ENCODE measurements at places on chromosomes 6 and 20.

- no peak for DNase-seq
Observed at GRCh38 chr6:109834595-109835437, 143.3 kb upstream of the GPR6 start.

GRCh38 chr6:579339-579738, 77.6 kb downstream of the HUS1B start:
- peak; percentile 48 for DNase-seq

DNA sequence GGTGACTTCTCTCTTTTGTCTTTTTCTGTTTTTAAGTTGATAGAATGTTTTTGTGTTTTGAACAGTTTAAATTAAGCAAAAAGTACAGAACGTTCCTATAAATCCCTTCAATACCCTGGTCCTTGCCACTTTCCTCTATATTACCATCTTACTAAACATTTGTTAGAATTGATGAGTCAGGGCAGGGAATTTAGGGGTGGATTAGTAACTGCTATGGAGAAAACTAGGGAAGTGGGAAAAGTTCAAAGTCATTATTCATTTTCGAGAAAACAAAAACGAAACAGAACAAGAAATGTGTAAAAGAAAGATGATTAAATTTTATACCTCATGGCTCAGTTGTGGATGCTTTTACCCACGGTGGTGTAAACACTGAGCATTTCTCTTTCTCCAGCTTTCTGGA, 240.4 kb upstream of the SULF2 start:
- no peak for DNase-seq

GRCh38 chr20:8662433-8662954, 406.4 kb upstream of the PLCB4 start:
- no peak for DNase-seq

DNA sequence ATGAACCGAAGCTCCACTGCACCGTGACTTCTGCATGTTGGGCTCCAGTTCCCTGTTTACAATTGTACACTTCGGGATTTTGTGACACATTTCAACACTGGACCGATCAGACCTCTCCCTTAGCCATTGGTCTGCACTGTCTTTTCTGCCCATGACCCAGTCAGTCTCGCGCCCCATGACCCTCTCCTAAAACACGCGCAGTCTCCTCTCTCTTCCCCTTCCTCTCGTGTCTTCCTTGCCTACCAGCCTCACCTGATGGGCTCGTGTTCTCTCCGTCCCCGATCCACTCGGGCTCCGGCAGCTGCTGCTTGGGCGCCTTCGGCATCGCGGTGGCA, 535 bp upstream of the ABCF1 start:
- no peak for DNase-seq

DNA sequence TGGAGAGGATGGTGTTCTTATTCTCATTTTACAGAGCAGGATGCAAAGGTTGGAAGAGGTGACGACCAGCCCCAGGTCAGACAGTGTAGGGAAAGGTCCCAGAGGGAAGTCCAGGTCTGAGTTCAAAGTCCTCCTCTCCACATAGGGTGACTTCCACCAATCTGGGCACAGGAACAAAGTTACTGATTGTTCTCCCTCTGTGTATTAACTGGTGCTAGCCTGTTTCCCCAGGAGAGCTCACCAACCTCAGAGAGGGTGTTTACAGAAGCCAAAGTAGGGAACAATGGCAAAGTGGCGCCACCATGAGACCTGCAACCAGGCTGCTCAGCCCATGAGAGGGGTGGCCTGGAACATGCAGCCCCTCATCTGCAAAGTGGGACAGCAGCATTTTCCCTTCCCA, 16.8 kb upstream of the SIRPB1 start:
- DNase-seq, result no peak

DNA sequence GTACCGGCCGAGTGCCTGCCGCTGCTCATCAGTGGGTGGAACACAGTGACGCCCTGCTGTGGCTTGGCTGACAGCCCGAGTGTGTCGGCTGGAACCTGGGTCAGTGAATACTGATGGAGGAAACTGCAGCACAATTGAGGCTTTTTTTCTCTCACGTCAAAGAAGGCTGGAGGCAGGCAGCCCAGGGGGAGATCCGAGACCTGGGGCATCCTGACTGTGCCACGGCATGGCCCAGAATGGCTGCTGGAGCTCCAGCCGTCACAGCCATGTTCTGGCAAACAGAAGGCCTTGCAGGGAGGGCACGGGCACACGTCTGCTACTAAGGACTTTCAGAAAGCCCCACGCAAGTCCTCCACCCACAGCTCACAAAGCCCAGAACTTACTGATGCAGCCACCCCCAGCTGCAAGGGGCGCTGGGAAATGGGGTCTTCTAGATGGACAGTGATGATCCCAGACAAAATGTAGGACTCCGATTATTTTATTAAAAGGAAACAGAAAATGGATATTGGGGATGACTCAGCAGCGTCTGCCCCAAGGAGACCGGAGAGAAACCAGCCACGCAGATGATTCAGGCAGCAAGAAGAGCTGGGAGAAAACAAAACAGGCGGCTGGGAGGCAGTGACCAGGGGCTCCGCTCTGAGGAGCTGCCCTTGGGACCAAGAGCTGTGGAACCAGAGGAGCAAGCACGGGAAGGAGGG, 140.0 kb downstream of the TAF4 start:
- DNase-seq, result no peak

DNA sequence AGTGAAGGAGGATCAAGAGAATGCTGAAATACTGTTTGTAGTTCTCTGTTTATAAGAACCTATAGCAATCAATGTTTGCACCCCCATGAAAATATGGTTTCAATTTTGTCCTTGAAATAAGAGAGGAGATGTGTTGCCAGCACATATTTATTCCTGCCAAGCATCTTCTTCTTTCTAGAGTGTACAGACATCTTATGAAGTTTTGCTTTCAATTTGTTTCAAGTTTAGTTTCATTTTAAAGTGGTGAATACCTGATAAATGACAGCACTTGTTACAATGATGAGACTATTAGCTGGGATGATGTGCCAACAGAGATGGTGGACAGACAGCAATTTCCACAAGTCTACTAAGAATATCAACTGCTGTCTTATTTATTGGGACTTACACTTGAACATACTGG, 39.2 kb upstream of the CENPW start:
- DNase-seq, result peak; percentile 61

DNA sequence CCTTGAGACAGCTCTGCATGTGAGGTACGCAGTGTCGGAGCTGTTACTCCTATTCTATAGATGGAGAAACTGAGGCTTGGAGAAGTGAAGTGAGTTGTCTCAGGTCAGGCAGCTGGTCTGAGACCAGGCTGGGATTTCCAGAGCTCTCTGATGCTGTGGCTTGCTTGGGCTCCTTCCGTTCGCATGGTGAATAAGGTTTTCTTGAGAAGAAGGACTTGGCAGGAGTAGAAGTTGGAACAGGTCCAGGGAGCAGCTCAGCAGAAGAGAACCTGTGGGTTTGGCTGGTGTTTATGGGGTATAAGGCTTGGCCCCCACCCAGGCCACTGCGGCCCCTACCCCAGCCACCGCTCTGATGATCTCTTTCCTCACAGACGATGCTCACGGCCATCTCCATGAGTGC, 7.4 kb downstream of the SLC12A5 start:
- no peak for DNase-seq

GRCh38 chr20:22366631-22367030, 217.7 kb downstream of the FOXA2 start:
- no peak for DNase-seq

DNA sequence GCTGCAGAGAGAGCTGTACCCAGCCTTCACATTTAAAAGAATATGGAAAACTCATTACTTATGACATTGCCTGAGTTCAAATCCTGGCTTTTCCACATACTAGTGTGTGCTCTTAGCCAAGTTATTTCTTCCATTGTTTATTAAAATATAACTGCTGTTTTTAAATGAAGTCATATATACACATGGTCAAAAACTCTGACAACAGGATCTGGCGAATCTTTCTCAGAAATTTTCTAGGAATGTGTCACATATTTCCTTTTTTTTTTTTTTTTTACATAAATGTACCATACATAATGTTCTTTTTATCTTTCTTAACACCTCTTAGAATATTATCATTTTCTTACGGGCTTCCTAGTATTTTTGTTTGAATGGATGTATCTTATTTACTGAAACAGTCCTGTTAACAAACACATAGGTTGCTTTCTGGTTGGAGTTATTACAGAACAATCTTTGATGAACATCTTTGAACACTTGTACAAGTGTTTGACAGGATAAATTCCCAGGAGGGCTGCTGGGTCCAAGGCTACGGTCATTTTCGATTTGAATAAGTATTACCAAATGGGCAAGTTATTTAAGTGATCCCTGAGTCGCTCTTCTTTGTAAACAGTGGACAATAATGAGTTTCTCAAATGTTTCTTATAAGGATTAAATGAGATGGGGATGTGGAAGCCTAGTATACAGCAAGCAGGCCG, 1.6 kb upstream of the SNX9 start:
- DNase-seq, result no peak

DNA sequence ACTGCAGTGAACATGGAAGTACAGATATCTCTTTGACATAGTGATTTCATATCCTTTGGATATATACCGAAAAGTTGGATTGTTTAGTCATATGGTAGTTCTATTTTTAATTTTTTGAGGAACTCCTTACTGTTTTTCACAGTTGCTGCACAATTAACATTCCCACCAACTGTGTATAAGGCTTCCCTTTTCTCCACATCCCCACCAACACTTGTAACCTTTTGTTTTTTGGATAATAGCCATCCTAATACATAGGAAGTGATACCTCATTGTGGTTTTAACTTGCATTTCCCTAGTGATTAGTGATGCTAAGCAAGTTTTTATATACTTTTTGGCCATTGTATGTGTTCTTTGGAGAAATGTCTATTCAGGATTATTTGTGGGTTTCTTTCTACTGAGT, 45.1 kb upstream of the TENT5A start:
- DNase-seq, result no peak

- DNase-seq, result peak; percentile 74
Observed at GRCh38 chr20:50558483-50558925, 48.3 kb downstream of the PTPN1 start.

GRCh38 chr6:155351273-155352129, 37.2 kb upstream of the TFB1M start:
- no peak for DNase-seq

DNA sequence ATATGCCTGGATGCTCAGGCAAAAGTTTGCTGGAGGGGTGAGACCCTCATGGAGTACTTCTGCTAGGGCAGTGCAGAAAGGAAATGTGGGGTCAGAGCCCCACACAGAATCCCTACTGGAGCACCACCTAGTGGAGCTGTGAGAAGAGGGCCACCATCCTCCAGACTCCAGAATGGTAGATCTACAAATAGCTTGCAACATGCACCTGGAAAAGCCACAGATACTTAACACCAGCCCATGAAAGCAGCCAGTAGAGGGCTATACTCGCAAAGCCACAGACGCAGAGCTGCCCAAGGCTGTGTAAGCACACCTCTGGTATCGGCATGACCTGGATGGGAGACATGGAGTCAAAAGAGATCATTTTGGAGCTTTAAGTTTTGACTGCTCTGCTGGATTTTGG, 60.7 kb upstream of the GJE1 start:
- DNase-seq, result no peak

- no peak for DNase-seq
Observed at GRCh38 chr6:55669028-55669427, 90.0 kb upstream of the HMGCLL1 start.

DNA sequence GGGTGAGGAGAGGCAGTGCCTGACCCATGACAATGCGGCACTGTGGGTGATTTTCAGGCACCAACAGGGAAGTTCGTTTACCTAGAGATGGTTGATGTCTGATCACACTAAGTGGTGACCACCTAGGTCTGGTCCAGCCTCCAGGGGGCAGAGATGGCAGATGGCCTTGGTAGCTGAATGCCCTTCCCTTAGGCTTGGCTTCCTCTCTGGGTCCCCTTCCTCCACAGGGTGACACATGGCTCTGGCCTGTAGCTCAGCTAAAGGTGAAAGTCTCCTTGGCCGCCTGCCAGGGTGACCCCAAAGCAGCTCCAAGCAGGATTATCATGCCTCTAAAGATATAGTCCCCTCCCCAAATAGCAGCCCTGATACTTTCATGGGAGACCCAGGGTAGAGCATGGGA, 6.4 kb downstream of the GDAP1L1 start:
- DNase-seq, result no peak

DNA sequence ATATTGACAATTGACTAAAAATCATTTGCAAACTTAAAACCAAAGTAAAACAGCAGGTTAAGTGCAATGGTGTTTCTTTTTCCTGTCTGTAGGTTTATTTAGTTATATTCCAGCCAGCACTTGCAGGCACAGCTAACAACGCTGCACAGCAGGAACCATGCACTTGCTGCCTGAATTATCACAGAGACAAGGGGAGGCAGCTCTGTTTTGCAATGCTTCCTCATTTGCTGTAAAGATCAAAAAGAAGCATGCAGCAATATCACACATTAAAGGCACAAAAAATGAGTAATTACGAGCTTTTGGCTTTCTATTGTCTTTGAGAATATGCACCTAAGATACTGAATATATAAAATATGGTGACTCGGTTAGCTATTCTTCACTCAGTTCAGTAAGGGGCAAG, 241.9 kb downstream of the EPHA7 start:
- peak; percentile 61 for DNase-seq

DNA sequence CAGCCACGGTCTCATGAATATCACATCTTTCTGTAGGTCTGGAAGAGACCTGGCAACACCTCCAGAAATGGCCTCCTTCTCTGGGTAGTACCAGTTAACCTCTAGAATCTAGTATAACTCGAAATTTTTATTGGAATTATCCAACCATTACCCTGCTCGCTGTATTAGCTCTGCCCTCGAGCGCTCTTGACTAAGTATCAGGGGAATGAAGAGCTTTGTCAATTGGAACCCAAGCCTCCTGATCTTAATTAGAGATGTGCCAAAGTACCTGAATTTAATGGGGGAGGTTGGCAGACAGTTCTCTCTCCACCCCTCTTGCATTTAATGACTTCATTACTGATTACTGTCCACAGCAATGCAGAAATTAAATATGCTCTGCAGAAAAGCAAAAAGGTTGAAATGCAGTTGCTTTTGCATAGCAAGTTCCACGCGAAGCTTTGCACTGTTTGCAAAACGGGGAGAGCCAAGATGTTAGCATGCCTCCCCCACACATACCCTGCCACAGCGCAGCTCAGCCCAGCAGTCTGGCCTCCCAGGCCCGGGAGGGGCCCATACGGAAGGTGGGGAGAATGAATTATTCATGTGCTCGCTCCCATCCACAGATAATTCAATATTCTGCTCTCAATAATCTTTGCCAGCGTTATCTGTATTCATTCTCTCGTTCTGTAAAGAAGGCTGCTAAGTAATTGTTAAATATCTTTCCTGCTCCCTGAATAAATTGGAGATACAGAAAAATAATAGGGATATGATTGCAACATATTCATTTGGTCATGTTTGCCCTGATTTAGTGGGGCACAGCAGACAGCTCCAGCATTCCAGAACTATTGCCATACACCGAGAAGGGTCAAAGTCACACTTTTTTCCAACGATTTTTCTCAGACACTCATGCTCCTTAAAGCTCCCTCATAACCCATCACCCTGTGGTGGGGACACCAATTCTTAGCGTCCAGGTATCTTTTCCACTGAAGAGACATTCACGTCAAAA, 305.8 kb downstream of the CDH26 start:
- no peak for DNase-seq

GRCh38 chr6:136547336-136547735, 2.9 kb downstream of the MAP7 start:
- DNase-seq, result peak; percentile 77

DNA sequence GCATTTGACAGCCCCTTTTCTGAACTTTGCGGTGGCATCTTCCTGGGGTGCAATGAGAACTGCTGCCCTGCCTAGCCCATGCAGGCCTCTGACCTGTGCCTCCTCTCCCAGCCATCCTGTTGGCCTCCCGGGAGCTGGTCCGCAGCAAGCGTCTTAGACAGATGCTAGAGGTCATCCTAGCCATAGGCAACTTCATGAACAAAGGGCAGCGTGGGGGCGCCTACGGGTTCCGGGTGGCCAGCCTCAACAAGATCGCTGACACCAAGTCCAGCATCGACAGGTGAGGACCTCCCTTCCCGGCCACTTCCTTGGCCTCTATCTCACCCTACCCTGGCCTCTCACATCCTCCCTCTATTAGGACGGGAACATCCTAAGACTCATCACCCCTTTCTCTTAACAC, 37.6 kb downstream of the MOCS1 start:
- no peak for DNase-seq
